RWPE2 (cell line): ENCODE measurements at places on chromosomes 4 and X.
A peak's percentile ranks its signal among the peaks of the same experiment; 100 is the strongest.

DNA sequence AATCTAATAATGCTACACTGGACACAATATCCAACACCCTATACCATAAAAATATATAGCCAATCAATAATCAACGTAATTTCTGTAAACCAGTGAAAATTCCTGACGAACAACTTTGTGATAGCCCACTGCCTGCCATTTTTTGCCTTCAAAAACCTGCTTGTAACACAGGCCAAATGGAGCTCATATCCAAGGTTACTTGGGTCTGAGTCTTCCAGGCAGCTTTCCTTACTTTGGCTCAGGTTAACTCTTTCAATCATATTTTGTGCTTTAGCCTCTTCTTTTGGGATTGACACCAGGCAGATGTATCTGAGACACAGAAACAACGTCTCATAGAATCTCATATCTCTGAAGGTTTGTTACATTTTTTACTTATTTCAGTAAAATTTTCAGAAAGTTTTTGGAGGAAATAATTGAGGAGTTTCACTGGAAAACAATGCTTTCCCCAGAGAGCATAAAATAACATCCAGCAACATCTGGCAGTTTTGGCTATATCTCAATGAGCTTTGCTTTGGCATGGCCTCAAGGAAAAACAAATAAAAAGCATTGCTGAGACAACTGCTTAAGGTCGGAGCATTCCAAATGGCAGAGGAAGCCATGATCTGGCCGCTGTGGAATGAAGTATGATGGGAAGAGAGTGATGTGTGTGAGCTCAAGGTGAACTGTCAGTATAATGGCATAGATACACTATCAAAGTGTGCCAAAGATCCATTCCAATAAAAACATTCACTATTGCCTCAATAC is 162.9 kb upstream of the SPIN4 start:
- DNase-seq, result no peak

GRCh38 chr4:2393353-2394270 is 24.8 kb downstream of the ZFYVE28 start:
- DNase-seq, result peak; percentile 54

DNA sequence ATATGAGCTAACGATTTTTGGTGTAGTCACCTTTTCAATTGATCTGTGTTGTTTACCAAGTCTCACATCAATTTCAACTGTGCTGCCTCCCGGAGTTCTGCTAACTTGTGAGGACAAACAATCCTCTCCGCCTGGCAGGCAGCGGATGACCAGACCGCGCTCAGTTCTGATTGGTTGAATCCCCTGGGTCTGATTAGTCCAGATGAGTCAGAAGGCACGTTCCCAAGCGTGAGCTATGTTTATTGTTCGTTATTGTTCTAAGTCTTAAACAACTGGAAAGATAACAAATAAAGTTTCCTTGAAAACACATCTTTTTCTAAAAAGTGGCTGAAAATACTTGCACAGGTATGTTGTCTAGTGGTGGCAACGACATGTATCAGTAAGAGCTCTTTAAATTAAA is 37.9 kb upstream of the TRPC3 start:
- no peak for DNase-seq

- DNase-seq, result no peak
These were observed 193.8 kb upstream of the RBPJ start for GRCh38 chr4:26126994-26127393.

- DNase-seq, result no peak
These were observed 2090.4 kb upstream of the TENM3 start for GRCh38 chr4:180152831-180153230.

DNA sequence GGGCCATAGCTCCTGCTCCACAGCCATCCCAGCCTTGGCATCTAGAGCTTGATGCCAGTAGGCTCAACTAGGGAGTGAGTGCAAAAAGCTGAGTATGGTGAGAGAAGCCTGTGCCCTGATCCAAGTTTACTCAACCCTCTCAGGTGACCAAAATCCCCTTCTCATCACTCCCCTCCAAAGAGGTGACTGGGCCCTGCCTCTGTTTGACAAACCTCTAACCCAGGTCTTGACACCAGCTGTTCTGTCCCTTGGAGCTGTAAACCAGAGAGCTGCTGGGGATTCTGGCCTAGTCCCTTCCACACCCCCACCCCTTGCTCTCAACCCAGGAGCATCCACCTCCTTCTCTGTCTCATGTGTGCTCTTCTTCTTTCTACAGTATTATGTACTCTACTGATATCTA is 73.5 kb downstream of the MSN start:
- no peak for DNase-seq

GRCh38 chr4:85778632-85779131 is 303.7 kb downstream of the ARHGAP24 start:
- no peak for DNase-seq

GRCh38 chrX:104854188-104854587 is 288.2 kb downstream of the IL1RAPL2 start:
- DNase-seq, result no peak

DNA sequence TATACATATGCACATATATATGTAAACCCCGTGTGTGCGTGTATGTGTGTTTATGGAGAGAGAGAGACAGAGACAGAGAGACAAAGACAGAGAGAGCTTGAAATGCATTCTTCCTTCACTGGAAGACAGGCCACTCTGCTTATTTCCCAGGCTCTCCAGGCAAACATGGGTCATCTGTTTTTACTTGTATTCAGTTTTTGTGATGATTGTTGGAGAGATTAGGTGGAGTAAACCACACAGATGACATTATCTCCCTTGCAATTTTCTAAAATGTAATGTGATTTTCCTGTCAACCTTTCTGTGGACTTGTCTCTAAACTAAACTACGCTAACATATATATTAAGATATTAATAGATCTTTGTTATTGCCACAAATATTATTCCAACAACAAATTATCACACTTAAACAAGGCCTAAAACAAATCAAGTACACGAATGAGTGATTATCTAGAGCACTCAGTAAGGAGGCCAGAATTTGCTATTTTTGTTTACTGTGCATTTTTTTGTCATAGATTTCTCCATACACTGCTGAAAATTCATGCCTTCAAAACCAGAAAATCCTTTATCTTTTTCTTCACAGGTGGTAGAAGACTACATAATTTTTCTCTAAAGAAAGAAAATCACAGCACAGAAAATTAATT is 251.8 kb upstream of the SLIT2 start:
- no peak for DNase-seq

- no peak for DNase-seq
These were observed 31.8 kb downstream of the PRRG1 start for GRCh38 chrX:37380924-37381323.

GRCh38 chr4:78288327-78288726 is 231.2 kb downstream of the FRAS1 start:
- no peak for DNase-seq

- DNase-seq, result peak; percentile 37
These were observed 127.2 kb upstream of the FRMPD4 start for GRCh38 chrX:12011075-12011474.

GRCh38 chr4:93199492-93199891 is 629.1 kb upstream of the ATOH1 start:
- DNase-seq, result no peak

GRCh38 chrX:52138830-52139544 is 45.7 kb upstream of the MAGED4 start:
- no peak for DNase-seq

- DNase-seq, result no peak
These were observed 63.1 kb downstream of the SORCS2 start for GRCh38 chr4:7255488-7255881.

DNA sequence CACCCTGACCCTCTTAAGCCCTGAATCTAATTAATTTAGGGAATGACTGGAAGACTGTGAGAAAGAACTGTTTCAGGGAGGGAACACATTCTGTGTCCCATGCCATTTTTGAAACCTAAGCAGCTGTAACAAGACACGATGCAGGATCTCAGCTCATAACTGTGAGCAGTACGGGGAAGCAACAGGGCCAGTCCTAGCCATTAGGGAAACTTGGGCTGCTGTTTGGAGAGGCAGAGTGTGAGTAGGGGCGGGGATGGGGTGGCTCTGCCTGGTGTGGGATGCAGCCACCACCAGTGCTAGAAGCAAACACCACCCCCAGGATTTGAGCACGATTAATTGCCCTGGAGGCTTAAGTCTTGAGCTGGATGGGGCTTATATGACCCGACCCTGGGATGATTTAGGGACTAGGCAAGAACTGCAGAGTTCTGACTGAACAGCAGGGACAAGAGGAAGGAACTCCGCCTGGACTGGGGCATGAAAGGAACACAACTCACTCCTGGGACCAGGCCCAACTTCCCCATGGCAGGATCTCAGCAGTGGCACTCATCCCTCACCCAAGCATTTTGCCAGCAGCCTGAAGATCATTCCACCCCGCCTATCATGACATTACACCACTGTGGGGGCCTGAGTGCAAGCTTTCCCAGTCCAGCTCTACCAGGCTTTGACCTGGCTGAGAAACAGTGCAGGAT is 43.1 kb downstream of the ATRX start:
- no peak for DNase-seq

- no peak for DNase-seq
These were observed 75.0 kb downstream of the NAA11 start for GRCh38 chr4:79250887-79251286.

GRCh38 chr4:140012688-140013486 is 141.1 kb downstream of the MAML3 start:
- no peak for DNase-seq

GRCh38 chr4:80311130-80311529 is 24.4 kb upstream of the CFAP299 start:
- no peak for DNase-seq

- DNase-seq, result no peak
These were observed 1348.8 kb downstream of the STIM2 start for GRCh38 chr4:28209371-28209924.

- DNase-seq, result no peak
These were observed 39.7 kb downstream of the SMIM20 start for GRCh38 chr4:25953740-25954139.

- no peak for DNase-seq
These were observed 462.2 kb upstream of the PABPC4L start for GRCh38 chr4:134663742-134664141.

- DNase-seq, result no peak
These were observed 13.4 kb downstream of the PDK3 start for GRCh38 chrX:24478509-24478908.

DNA sequence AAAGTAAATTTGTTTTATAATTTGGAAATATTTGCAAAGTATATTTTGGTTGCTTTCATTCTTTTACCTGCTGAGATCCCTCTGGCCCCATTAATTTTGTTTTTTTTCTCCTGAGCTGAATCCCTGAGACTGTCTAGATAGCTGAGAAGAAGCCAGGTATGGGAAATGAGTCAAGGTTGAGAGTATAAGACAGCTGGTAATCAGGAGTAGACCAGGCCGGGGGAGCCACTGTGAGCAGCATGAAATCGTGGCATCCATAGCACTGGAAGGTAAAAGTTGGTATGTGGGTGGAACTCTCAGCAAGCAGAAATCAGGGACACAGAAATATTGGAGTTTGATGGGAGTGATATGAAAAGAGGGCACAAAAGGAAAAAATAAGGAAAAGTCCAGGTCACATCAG is 164.5 kb downstream of the FHIP1A start:
- no peak for DNase-seq

- DNase-seq, result no peak
These were observed 642.0 kb downstream of the MID1IP1 start for GRCh38 chrX:39443240-39443639.

- no peak for DNase-seq
These were observed 57.4 kb downstream of the PTTG2 start for GRCh38 chr4:38017609-38018008.

DNA sequence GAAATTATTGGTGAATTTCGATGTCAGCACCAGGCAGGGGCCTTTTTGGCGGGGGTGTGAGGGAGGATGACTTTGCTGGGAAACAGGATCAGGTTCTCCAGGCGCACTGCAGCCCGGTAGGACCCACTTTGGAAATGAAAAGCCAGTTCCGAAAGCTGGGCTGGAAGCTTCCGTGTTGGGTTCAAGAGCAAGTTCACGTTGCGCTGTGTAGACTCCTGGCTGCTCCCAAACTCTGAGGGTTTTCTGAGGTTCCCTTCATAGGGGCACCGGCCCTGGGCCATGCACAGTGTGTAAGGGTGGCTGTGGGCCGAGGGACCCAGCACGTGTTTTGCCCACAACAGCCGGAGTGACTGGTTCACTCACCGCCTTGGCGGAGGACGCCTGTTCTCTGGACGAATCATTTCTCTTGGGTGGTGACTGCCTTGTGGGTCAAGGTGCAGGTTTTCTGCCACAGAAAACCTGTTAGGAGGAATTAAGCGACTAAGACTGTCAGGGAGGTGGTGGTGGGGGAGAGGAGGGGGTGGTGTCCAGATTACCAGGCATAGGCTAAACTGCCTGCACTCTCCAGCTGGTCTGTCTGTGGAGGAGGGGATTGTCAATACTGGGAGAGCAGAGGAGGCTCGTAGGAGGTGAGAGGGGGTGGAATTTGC is 8.0 kb downstream of the SHOX start:
- DNase-seq, result no peak

GRCh38 chr4:159764343-159764952 is 661.6 kb downstream of the RAPGEF2 start:
- DNase-seq, result no peak

GRCh38 chrX:138761380-138761779 is 49.9 kb upstream of the FGF13 start:
- no peak for DNase-seq

DNA sequence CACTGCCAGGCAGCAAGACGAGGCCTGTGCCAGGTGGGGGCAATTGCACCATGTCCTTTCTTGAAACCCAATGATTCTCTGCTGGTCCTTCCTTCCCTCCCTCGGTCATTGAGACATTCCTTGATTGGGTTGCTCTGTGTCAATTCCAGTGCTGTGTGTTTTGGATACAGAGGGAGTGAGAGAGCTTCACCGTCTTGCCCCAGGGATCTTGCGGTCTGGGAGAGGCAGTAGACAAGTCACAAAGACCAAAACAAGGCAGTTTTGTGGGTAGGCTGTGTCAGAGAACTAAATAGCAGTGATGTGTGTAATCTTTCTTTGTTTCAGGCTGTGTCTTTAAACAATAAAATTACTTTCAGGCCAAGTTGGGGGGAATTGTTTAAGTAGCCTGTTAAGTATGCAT is 38.8 kb upstream of the TADA2B start:
- peak; percentile 84 for DNase-seq

DNA sequence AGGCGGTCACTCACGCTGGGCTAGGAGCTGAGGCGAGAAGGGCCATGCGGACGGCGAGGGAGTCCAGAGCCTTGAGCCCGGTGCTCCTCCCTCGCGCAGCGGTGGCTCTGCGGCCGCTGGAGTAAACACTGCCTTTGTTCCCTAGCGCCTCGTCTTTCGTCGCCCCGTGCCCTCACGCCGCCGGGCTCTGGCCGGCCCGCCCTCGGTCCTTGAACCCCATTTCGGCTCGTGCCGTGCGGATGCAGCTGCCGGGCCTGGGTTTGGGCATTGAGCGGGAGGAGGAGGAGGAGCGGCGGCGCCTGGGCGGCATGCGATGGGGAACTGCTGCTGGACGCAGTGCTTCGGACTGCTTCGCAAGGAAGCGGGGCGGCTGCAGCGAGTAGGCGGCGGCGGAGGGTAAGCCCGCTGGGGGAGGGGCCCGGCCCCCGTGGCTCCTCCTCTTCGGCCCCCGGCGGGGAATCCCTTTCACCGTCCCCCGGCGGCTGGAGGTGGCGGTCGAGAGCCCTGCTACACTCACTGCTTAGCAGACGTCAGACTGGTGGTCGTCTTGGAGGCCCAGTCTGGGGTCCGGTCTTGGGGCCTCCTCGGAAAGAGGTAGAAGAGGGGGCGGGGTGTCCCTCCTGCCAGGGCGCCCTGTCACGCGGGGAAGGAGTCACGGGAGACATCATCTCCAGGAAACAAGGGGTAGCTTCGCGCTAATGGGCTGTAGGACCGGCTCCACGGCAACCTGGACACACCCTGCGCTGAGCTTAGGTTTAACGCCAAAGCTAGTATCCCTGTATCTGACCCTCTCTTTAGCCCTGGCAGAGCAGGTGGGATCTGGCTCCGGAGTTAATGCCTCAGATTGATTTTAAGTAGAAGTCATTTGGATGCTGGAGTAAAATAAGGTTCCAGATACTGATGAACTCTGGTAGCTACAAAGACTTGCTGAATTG is at the start of gene AP1AR:
Gene AP1AR, plus strand, starts transcription at position 9 of the 935 bp plus-strand sequence. Its CDS starts 305 bp downstream, at position 314.
- peak; percentile 78 for DNase-seq
